ENCODE measurements at places on chromosomes 3 and 15. TPM values are rescaled to one million over a fixed set of nuclear protein-coding genes. Genes with fewer than 3 reads are reported as not detected.

The CSPG4 gene
- total RNA-seq, result 246 TPM

The C2CD4A gene
- not detected for total RNA-seq

The SLC28A1 gene
- not detected for total RNA-seq

The CACNA1D gene
- total RNA-seq, result 10.1 TPM

The CHRNA5 gene
- total RNA-seq, result 2.1 TPM

The GOLGA8J gene
- total RNA-seq, result not detected

The SLC22A14 gene
- not detected for total RNA-seq

The PLA2G4E gene
- 1.9 TPM for total RNA-seq

The CHDH gene
- 2.6 TPM for total RNA-seq

The LMCD1 gene
- total RNA-seq, result 321 TPM

The CYP8B1 gene
- not detected for total RNA-seq

The MCTP2 gene
- 16.6 TPM for total RNA-seq

The GPR27 gene
- 5.1 TPM for total RNA-seq

The C3orf22 gene
- total RNA-seq, result not detected

The FAM43A gene
- total RNA-seq, result 19.9 TPM

The THOC7 gene
- 43.6 TPM for total RNA-seq

The IGF1R gene
- total RNA-seq, result 67.6 TPM

The PRC1 gene
- 62.7 TPM for total RNA-seq

The KLHL40 gene
- 159 TPM for total RNA-seq

The SCAMP5 gene
- total RNA-seq, result 0.62 TPM

The ARHGAP11A gene
- total RNA-seq, result 11.1 TPM

The PSMD2 gene
- 280 TPM for total RNA-seq

The CILP gene
- 70.9 TPM for total RNA-seq

The IL17RE gene
- 4.8 TPM for total RNA-seq

The BMF gene
- 20.1 TPM for total RNA-seq

The ITGB5 gene
- 63.3 TPM for total RNA-seq

The CCK gene
- total RNA-seq, result not detected

The EFCC1 gene
- 1.3 TPM for total RNA-seq

The TOP2B gene
- total RNA-seq, result 169 TPM

The RNF168 gene
- 18.8 TPM for total RNA-seq

The ISL2 gene
- 6.6 TPM for total RNA-seq

The CFAP20DC gene
- 4.2 TPM for total RNA-seq

The TMED3 gene
- 41.3 TPM for total RNA-seq

The GOLGB1 gene
- total RNA-seq, result 75.2 TPM

The GLDN gene
- total RNA-seq, result 3.0 TPM

The B4GALT4 gene
- 17.5 TPM for total RNA-seq

The SUSD5 gene
- total RNA-seq, result 3.5 TPM

The CCNB2 gene
- 13.8 TPM for total RNA-seq

The TMEM212 gene
- total RNA-seq, result not detected

The PLCD1 gene
- total RNA-seq, result 24.3 TPM

The DUOX1 gene
- total RNA-seq, result 32.5 TPM

Measured in tongue (tissue), 3 donors.